ENCODE measurements at places on chromosomes 6 and 20.

DNA sequence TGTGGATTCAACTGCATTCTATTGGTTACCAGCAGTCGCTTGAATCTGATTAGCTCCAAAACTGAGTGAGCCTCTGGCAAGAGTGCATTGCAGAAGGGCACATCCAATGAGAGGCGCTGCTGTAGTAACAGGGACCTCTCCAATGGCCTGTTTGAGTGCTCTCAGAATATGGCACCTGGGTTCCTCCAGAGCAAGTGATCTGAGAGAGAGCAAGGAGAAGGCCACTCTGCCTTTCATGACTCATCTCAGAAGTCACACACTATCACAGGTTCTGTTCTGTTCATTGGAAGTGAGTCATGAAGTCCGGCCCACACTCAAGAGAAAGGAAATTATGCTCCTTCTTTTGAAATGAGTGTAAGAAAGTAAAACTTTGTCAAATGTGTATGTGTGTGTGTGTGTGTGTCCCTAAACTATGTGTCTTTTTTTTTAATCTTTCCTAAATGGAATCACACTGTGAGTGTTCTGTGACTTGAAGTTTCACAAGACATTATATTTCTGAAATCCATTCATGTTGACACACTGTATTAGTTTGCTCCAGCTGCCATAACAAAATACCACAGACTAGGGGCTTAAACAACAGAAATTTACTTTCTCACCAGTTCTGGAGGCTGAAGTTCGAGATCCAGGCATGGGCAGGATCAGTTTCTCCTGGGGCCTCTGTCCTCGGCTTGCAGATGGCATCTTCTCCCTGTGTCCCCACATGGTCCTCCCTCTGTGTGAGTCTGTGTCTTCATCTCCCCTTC is 138.3 kb upstream of the CDYL start:
- DNase-seq, result no peak

DNA sequence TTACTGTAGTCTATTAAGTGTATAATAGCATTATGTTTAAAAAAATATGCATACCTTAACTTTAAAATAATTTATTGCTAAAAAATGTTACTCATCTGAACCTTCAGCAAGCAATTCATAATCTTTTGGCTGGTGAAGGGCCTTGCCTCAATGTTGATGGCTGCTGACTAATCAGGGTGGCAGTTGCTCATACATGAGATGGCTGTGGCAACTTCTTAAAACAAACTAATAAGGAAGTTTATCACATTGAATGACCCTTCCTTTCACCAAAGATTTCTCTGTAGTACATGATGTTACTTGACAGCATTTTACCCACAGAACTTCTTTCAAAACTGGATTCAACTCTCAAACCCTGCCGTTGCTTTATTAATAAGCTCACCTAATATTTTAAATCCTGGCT is 84.0 kb downstream of the TASP1 start:
- DNase-seq, result no peak

- no peak for DNase-seq
Measured at GRCh38 chr6:44474190-44474631, 86.7 kb downstream of the CDC5L start.

DNA sequence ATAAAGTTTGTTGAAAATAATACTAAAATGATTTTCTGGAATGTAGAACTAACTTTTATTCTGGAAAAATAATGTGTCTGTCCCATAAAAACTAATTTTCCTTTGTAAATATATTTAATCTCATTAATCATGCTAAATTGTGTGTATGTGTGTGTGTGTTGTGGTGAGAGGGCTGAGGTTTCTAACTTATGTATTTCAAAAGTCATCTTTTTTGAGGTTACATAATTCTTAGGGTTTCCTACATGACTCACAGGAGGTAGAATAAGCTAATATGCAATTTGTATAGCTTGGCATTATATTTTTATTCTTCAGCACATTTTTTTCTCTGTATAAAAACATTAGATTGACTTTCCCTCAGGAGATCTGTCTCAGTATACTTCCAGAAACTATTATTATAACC is 64.1 kb upstream of the CLVS2 start:
- no peak for DNase-seq

GRCh38 chr6:136012198-136012887 is 160.8 kb downstream of the PDE7B start:
- DNase-seq, result no peak

- DNase-seq, result no peak
Measured at GRCh38 chr6:149969635-149970034, 5.9 kb downstream of the ULBP1 start.

GRCh38 chr6:150220634-150221551 is 78.0 kb downstream of the PPP1R14C start:
- DNase-seq, result no peak

- DNase-seq, result no peak
Measured at GRCh38 chr6:11094941-11095340, 1.3 kb downstream of the SMIM13 start.

DNA sequence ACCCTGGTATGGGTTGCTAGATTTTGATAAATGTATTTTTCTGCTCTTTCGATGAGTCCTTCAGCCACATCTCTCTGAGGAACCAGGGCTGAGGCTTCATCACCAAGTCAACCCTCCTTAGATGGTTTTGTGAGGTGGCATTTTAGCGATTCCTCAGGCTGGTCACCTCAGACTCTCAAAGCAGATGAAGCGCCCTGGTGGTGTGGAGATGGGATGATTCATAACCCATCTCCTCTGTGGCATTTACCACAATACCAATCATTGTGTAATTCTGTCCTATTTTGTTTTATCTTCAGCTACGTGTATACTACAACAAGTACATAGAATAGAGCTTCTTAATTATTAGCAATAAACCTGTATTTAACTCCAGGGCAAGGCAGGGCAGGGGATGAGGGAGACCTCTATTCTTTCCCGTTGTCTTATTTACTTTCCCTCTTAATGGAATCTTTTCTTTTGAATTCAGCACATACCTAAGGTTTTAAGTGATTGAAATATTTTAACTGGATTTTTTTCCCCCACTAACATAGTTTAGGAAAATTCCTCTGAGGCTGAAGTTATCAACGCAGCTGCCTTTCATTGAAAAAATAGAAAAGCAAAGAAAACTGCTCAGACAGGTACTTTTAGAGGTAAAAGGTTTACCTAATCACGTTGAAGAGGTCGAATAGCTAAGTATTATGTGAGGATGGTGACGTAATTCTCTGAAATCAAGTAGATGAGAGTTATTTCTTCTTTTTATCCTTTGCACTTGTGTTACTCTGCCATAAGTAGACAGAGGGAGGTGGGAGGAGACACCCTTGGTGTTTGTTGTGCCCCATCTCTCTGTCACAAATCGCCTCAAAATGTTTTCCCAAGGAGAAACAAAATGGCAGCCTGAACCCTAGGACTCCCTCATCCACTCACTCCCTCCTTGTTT is 57.4 kb upstream of the EDN3 start:
- DNase-seq, result no peak

DNA sequence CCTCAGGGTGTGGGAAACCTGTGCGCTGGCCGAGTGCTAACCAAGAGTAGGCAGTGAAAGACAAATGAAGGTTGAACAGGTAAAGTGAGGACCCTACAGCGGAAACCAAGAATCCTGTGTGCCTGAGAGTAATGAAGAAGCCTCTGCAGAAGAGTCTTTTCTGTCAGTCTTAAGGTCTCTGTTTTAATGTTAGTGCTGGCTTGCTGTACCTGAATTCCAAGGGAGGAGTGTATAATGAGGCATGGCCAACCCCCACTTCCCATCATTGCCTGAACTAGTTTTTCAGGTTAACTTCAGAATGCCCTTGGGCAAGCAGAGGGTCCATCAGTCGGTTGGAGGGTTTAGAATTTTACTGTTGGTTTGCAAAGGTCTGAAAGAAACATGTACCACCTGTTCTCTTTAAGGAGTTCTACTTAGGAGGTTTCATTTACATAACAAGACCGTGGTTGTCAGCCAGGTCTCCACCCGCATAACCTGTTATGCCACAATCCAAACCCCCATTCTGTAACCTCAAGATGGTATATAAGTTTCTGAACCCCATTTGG is 589 bp upstream of the PDCD2 start:
- no peak for DNase-seq

- no peak for DNase-seq
Measured at GRCh38 chr6:117206522-117206921, 58.8 kb upstream of the VGLL2 start.

GRCh38 chr6:87393026-87393622 is 14.6 kb upstream of the CFAP206 start:
- no peak for DNase-seq

- DNase-seq, result no peak
Measured at GRCh38 chr6:113047148-113047547, 700.0 kb downstream of the RFPL4B start.

GRCh38 chr6:1402868-1403267 is 13.5 kb downstream of the FOXF2 start:
- DNase-seq, result no peak

DNA sequence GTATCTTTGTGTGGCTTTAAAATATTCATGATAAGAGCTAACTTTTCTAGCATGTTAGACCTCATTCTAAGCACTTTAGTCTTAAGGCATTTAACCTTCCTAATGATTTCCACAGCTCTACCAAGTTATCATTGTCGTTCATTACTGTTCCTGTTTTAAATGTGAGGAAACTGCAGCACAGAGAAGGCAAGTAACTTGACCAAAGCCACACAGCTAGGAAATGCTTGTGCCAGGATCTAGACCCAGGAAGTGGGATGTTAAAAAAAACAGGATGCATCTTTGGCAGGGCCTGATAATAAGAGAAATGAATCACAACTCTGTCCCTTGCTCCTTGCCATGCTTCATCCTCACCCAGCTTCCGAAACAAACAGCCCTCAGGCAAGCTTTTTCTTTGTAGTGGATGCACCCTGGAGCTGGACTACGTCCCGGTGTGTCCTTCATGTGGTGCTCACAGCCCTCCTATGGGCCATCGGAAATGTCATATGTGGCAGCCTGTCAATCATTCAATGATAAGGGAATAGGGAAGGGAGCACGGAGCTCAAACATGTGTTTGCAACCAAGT is 196.9 kb upstream of the RREB1 start:
- DNase-seq, result no peak

DNA sequence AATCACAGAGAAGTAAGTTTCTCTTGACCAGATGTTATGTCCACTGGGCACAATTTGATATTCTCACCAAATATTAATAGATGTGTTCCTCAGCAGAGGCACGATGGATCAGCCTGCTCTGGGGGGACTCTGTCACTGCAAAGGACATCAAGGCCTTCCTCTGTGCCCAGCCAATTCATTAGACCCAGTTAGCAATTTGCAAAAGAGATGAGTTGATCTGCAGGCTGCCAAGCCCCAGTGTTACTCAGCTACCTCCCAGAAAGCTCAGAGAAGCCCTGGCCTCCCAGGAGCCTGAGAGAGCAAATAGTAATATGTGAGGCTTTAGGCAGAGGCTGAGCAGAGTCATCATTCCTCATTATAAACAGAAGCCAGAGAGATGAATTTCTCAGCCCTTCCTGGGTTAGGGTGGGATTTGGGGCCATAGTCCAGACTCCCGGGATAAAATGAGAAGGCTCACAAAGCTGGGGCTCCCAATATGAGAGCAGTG is 54.2 kb downstream of the ZNF831 start:
- DNase-seq, result no peak

DNA sequence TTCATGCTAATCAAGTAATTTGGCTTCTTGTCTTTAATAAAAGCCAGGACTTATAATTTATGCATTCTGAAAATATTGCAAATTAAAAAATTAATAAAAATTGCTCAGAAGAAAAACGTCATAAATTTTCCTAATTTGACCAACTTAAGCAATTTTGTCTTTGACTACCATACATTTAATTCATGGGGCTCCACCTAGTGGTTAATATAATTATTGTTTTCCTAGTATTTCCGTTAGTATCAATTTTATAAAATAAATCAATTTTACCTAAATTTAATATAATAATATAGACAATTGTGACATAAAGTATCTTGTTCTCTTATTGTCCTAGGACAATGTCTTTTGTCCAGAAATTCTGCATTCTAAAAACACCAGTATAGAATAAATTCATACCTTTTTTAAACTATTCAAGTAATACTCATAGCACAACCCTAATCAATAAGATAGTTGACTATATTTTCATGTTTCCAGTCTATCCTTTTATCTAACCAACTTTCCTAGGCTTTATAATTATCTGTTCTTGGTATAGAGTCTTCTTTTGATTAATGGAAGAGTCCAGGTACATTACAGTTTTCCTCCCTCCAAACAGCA is 319.9 kb downstream of the TRDN start:
- no peak for DNase-seq

DNA sequence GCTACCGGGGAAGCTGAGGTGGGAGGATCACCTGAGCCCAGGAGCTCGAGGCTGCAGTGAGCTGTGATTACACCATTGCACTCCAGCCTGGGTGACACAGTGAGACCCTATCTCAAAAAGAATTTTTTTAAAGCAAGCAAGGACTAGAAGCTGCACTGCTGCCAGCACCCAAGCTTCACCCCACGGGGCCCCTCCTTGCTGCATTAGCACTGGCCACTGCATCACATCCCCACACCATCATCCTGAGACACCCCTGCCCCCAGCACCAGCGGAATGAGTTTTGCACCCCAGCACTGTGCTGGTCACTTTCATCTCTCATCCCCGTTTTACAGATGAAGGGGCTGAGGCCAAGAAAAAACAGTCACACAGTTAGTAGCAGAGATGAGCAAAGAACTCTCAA is 30.9 kb downstream of the TBC1D7 start:
- no peak for DNase-seq

All from activated T-helper 1 cell treated with Interleukin-2 at 50 U/mL for 16 hours (primary cell).